Neuronal stem cell (in vitro differentiated cells): ENCODE measurements at places on chromosomes 2 and 18.

DNA sequence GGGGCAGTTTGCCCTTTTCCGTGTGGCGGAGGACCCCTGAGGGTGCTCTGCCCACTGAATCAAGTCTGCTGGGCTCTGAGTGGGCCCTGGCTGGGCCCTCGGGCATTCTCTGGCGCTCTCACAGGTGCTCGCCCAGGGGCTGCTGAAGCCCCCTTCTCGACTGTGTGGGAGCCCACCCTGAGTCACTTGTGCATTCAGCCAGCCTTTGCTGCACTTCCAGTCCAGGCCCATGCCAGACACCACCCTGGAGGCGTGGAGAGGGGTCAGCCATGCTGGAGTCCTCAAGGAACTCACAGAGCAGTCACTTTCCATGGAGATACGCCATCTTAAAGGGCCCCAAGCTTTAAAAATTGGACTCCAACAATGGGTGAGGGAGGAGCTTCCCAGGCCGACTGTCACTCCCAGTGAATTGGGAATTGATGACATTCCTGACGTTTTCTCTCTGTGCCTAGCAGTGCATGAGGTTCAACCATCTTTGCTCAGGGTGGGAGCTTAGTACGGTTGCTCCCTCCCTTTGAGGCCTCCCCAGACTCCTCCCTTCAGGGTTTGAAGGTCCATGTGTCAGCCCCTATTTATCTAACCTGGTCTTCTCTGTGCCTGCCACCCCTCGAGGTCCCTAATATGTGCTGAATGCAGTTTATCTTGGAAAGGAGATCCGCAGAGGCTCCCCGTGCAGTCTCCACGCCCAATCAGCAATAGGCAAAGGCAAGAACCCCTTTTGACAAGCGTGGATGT is 71.8 kb upstream of the HS6ST1 start:
- H3K4me3 ChIP-seq, result no peak overlapping the region
- H3K27ac ChIP-seq, result no peak overlapping the region
- no peaks in the 10 kb centered on the region for H3K36me3 ChIP-seq
- DNase-seq, result no peak
- peaks cover 7% of the 10 kb centered on the region for H3K4me1 ChIP-seq

DNA sequence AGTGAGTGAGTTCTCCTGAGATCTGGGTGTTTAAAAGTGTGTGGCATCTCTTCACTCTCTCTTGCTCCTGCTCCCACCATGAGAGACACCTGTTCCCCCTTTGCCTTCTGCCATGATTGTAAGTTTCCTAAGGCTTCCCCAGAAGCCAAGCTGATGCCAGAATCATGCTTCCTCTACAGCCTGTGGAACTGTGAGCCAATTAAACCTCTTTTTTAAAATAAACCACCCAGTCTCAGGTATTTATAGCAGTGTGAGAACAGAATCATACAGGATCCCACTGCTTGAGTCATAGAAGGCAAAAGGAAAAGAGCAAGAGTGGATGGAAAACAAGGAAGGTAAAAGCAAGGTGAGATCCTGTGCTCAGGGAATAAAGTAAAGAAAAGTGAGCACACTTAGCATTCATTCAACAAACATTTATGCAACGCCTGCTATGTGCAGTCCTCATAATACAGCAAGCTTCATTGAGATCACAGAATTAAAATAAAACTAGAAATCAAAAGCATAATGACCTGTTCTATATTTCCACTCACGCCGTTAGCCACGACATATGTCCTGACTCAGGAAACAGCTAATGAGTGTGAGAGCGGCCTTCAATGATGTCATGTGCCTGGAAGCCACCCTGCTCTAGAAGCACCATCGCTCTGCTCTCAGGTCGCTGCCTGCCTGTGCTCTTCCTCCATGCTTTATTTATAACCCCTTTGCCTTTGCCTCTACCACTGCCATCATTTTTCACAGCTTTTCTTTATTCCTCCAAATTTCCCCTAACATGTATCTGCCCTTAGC is 11.3 kb upstream of the COPS8 start:
- H3K27me3 ChIP-seq, result no peaks in the 10 kb centered on the region
- H3K4me3 ChIP-seq, result no peak overlapping the region
- H3K36me3 ChIP-seq, result no peaks in the 10 kb centered on the region

GRCh38 chr2:20382965-20383810 is 32.5 kb upstream of the PUM2 start:
- no peak overlapping the region for H3K27ac ChIP-seq
- H3K4me3 ChIP-seq, result no peak overlapping the region
- no peaks in the 10 kb centered on the region for H3K36me3 ChIP-seq
- DNase-seq, result no peak
- peaks cover 6% of the 10 kb centered on the region for H3K4me1 ChIP-seq
- H3K27me3 ChIP-seq, result no peaks in the 10 kb centered on the region

- H3K27me3 ChIP-seq, result no peaks in the 10 kb centered on the region
- no peaks in the 10 kb centered on the region for H3K4me1 ChIP-seq
- no peak overlapping the region for H3K4me3 ChIP-seq
- H3K27ac ChIP-seq, result no peak overlapping the region
Measured at GRCh38 chr18:77658751-77659448, 409.3 kb downstream of the GALR1 start.

DNA sequence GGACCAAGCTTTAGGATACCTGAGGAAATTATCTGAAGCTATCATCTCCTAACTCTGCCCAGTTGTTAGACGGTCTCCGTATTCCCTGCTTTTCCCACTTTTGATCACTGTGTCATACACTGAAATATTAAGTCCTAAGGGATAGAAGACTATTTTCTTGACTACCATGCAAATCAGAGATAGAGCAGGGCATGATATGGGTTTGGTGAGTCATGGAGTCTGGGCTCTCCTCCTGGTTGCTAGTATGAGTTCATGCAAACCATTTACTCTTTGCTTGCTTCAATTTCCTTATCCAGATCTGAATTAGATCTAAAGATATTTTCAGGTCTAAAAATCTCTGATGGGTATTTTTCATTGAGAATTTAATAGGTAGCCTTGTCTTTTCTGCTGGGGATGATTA is 55.0 kb downstream of the EHBP1 start:
- no peak overlapping the region for H3K27ac ChIP-seq
- no peak overlapping the region for H3K4me3 ChIP-seq
- H3K36me3 ChIP-seq, result no peaks in the 10 kb centered on the region

DNA sequence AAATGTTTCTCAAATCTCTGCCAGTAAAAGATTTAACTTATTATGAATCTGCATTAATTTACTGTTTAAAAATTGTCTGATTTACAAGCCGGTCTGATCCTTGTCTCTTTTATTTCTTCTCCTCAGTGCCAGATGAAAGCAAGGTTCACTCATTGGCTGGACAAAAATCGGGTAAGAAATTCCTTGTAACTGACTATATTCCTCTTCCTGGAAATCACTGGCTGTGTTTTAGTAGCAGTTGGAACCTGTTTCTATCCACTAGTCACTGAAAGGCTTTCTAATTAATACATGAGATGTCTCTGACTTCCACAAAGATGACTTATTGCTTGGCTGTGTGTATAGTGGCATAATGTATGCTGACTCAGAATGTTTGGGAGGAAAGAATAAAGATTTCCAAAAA is 436.6 kb upstream of the NRP2 start:
- DNase-seq, result no peak
- H3K27ac ChIP-seq, result no peak overlapping the region
- no peaks in the 10 kb centered on the region for H3K4me1 ChIP-seq
- no peak overlapping the region for H3K4me3 ChIP-seq
- no peaks in the 10 kb centered on the region for H3K27me3 ChIP-seq
- no peaks in the 10 kb centered on the region for H3K36me3 ChIP-seq

GRCh38 chr2:29916571-29916970 is 4.8 kb downstream of the ALK start:
- no peaks in the 10 kb centered on the region for H3K36me3 ChIP-seq
- peaks cover 24% of the 10 kb centered on the region for H3K27me3 ChIP-seq
- peaks cover 9% of the 10 kb centered on the region for H3K4me1 ChIP-seq
- DNase-seq, result no peak
- no peak overlapping the region for H3K4me3 ChIP-seq

- no peak for DNase-seq
- H3K27ac ChIP-seq, result no peak overlapping the region
- no peaks in the 10 kb centered on the region for H3K27me3 ChIP-seq
Measured at GRCh38 chr2:9100080-9100876, 96.8 kb upstream of the MBOAT2 start.

DNA sequence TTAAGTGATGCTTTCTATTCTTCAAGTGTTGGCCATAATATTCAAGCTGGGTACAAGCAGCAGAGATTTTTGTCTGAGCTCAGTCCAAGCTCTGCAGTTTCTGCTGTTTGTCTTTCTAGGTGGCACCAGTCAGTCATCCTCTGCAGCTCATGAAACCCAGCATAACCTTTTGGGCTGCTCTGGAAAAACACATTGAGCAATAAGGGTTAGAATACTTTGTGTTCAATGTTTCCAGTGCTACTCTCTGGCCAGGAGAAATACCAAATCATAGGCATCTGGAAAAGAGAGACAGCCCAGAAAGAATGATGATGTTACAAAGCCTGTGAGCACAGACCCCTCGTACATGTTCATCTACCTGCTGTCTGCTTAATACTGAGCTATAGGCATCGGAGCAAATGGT is 19.5 kb upstream of the WIPF1 start:
- H3K36me3 ChIP-seq, result no peaks in the 10 kb centered on the region
- no peak for DNase-seq
- H3K4me3 ChIP-seq, result no peak overlapping the region
- H3K27ac ChIP-seq, result no peak overlapping the region
- H3K4me1 ChIP-seq, result no peaks in the 10 kb centered on the region

GRCh38 chr2:233351423-233351822 is 2.9 kb upstream of the DGKD start:
- H3K4me1 ChIP-seq, result peaks cover 13% of the 10 kb centered on the region
- peaks cover 5% of the 10 kb centered on the region for H3K36me3 ChIP-seq

DNA sequence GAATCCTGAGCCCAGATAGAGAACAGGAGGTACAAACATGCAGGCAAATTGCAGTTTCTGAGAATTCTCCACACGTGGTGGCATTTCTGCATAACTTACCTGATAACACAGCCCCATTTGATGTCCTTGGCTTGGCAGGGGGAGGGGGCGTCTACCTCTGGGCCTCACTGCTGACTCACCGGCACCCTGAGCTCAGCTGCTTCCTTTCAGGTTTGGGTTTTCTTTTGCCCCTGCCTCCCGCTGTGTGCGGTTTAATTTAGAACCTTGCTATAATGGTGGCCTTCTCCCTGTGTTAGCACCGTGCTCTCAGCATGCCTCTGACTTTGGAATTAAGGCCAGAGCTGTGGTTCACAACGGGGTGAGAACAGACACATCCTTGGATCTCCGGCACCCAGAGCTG is 4.4 kb downstream of the CTIF start:
- peaks cover 40% of the 10 kb centered on the region for H3K4me1 ChIP-seq
- no peak for DNase-seq
- H3K27me3 ChIP-seq, result no peaks in the 10 kb centered on the region

DNA sequence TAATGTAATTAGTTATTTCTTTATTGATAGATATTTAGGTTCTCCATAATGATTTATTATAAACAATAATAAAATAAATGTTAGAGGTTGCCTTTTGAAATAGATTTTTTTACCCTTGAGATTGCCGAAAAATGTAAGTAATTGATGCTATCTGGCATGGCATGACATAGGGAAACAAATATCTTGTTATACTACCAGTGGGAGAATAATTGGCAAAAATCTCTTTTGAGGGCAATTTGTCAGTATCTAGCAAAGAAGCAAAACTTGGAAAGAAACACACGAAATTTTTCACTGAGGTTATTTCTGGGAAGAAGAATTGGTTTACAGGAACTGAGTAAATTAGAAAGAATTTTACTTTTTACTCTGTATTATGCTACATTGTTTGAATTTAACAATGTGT is 547.2 kb upstream of the SETBP1 start:
- H3K36me3 ChIP-seq, result no peaks in the 10 kb centered on the region

GRCh38 chr18:48098538-48098937 is 168.1 kb upstream of the SMAD2 start:
- DNase-seq, result no peak
- H3K27me3 ChIP-seq, result no peaks in the 10 kb centered on the region
- peaks cover 9% of the 10 kb centered on the region for H3K4me1 ChIP-seq
- no peak overlapping the region for H3K27ac ChIP-seq
- H3K36me3 ChIP-seq, result no peaks in the 10 kb centered on the region

DNA sequence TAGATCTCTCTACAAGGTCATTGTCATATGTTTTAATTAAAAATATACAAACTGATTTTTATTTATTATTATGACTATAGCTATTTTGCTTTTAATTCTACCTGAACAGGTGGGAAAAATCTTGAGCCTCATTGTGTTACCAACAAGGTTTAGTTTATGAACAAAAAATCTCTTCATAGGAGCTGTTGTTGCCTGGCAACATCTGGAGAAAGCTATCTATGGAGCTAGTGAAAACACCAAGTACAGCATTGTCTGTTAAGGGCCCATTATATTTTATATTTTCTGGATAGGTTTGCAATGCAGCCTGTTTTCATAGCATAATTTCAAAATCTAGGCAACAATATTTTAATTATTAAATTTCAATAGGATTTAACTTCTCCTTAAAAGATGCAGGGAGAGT is 383.0 kb upstream of the TMEFF2 start:
- no peak overlapping the region for H3K27ac ChIP-seq
- H3K4me1 ChIP-seq, result no peaks in the 10 kb centered on the region
- H3K4me3 ChIP-seq, result no peak overlapping the region
- no peaks in the 10 kb centered on the region for H3K27me3 ChIP-seq

- H3K27me3 ChIP-seq, result no peaks in the 10 kb centered on the region
- H3K4me3 ChIP-seq, result no peak overlapping the region
- no peaks in the 10 kb centered on the region for H3K4me1 ChIP-seq
- no peak for DNase-seq
- no peaks in the 10 kb centered on the region for H3K36me3 ChIP-seq
Measured at GRCh38 chr2:54013996-54014395, 43.2 kb upstream of the PSME4 start.

DNA sequence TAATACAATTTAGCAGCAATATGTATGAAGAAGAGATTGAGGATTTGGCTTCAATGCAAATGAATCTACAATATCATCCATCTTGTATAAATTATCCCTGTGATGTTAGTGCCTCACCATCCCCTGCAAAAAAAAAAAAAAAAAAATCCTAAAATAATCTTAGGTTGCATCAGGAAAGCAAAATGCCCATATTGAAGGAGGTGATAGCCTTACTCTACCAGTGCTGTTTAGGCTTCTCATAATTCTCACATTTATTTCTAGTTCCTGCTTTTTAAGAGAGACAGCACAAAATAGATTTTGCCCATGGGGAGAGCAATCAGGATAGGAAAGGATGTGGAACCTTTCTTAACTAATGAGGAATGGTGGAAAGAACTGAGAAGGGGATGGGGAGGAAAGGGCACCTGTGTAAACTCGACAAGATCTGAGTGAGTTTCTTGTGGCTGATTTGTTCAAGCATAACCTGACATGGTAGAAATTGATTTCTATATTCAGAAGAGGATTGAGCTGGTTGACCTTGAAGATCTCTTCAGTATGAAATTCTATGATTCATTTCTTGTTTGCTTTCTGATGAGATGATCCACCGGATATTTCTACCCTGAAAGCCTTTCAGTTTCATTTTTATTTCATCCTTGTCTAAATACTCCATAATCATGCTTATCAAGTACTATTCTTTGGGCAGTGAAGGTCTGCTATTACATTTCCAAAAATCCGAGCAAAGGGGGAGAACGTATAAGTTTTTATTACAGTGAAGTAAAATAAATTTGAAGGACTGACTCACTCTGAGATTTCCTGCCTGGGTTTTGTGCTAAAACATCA is 391.2 kb downstream of the PTPRM start:
- H3K27me3 ChIP-seq, result no peaks in the 10 kb centered on the region
- H3K27ac ChIP-seq, result no peak overlapping the region
- H3K4me3 ChIP-seq, result no peak overlapping the region
